Vagina (tissue), 2 donors: ENCODE measurements at places on chromosomes 2 and 18. TPM values are rescaled to one million over a fixed set of nuclear protein-coding genes. Genes with fewer than 3 reads are reported as not detected.
A peak's percentile ranks its signal among the peaks of the same experiment; 100 is the strongest.

- DNase-seq: no peak
Observed at GRCh38 chr2:232779934-232780333, 3.6 kb upstream of the KCNJ13 start.

- DNase-seq: no peak
Observed at GRCh38 chr2:40072442-40073232, 293.6 kb upstream of the THUMPD2 start.

DNA sequence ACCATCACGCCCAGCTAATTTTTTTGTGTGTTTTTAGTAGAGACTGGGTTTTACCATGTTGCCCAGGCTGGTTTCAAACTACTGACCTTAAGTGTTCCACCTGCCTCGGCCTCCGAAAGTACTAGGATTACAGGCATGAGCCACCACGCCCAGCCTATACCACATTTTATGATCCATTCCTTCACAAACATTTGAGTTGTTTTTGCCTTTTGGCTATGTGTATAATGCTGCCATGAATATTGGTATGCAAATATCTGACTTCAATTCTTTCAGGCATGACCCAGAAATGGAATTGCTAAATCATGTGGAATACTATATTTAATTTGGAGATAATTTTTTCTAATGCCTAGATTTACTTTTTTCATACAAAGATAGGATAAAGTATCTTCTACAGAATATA, 68.6 kb downstream of the TTC27 start:
- no peak for DNase-seq

DNA sequence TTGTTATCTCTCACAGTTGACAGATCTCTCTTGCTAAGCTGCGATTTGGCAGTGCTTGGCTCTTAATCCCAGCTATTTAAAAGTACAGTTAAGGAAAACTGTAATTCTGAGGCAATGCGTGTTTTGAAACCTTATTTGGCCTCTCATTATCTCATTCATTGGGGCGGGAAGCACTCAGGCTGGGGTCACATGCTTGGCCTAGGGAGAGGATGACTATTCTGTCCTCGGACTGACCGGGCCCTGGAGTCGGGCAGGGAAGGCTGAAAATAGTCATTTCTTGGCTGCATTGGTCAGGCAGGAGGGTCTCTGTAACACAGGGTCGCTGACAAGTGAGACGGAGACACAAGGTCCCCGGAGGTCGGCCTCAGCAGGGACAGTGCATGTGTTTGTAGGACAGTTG, 20.2 kb upstream of the EMILIN2 start:
- DNase-seq: peak; percentile 87

Gene BCL11A
- total RNA-seq: 48.4 TPM

- no peak for DNase-seq
Observed at GRCh38 chr18:140670-141266, 17.6 kb upstream of the USP14 start.

Gene RTKN
- 24.6 TPM for total RNA-seq

DNA sequence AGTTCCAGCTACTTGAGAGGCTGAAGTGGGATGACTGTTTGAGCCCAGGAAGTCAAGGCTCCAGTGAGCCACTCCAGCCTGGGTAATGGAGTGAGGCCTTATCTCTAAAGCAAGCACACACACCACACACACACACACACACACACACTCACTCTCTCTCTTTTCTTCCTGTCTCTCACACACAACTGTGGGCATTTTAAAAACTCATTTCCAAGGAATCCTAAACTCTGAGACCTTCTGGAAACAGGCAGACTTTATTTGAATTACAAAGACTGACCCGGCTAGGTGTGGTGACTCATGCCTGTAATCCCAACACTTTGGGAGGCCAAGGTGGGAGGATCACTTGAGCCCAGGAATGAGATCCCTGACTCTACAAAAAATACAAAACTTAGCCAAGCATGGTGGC, 21.3 kb downstream of the WDSUB1 start:
- no peak for DNase-seq

DNA sequence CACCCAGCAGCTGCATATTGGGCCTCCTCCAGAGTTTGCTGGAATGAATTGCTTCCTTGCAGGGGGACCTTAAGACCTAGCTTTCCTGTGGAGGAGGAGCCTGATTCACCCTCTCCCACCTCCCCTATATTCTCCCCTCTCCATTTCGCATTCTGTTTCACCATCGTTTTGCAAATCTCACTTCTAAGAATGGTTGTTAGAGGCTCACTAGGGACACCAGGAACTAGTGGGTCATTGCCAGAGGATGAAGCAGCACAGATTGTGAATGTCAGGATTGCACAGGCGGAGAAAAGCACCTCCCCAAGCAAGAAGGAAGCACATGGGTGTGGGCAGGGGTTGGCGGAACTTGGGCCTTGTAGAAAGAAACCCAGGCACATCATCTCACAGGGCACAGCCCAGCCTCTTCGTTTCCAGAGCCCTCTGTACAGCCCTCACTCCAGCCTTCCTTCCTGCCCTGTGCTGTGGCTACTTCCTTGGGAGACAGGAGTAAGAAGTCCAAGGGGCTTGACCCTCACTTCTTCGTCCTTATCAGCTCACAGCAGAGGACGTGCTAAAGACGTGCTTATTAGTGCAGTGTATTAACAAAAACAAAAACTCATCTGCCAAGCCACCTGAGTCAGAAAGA, 63.4 kb downstream of the TACR1 start:
- no peak for DNase-seq

DNA sequence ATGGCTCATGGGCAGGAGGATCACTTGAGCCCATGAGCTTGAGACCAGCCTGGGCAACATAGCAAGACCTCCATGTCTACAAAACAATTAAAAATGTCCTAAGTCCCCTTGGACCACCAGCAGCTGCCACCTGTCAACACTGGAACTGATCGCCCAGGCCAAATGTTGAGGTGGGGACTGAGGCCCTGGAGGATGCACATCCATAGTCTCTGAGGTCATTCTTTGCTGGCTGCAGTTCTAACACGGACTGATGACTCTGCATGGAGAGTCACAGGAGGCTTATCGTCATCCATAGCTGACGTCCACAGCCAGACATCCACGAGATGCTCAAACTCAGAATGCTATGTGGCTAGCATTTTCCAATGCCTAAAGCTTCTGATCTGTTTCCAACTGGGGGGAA, 151.3 kb downstream of the BCL2 start:
- DNase-seq: no peak

Gene TEKT4
- not detected for total RNA-seq

GRCh38 chr18:40917056-40917455, 1038.0 kb upstream of the PIK3C3 start:
- DNase-seq: no peak

Gene RAX
- not detected for total RNA-seq
